ENCODE measurements at places on chromosomes 5 and 9.

GRCh38 chr5:102996011-102996575 is 123.8 kb downstream of the GIN1 start:
- no peak for DNase-seq

GRCh38 chr9:121813519-121814210 is 162.2 kb downstream of the DAB2IP start:
- no peak for DNase-seq

- no peak for DNase-seq
These were observed 325.6 kb downstream of the PRELID2 start for GRCh38 chr5:145509336-145510136.

- DNase-seq = peak; percentile 43
These were observed 61.1 kb upstream of the ARAP3 start for GRCh38 chr5:141742866-141743851.

GRCh38 chr5:74540622-74541021 is 99.9 kb downstream of the ENC1 start:
- no peak for DNase-seq

- no peak for DNase-seq
These were observed 139.7 kb downstream of the LRRC70 start for GRCh38 chr5:62718324-62718723.

DNA sequence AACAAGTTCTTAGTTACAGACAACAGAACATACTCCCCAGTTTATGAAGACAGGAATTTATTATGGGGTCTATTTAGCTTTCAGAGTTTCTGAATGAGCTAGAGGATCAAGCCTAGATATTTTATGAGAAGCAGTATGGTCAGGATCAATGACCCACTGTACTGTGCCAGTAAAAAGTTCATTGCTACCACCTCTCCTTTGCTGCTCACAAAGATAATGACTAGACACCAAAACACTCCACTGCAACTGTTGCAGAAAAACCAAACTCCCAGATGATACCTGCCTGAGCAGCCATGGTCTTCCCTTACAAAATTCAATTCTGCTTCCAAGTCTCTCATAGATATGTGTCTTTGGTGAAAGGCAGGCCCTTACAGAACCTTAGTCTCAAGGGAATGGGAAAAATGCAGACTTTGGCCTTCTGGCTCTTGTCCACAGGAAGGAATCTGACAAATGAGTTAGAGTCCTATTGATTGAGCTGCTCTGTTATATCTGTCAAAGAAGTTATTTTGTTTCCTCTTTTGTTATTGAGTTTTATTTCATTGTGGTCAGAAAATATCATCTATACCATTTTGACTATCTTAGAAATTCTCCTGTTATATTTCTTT is 74.7 kb upstream of the RASGRF2 start:
- DNase-seq = no peak

- DNase-seq = no peak
These were observed 302.1 kb downstream of the PARP8 start for GRCh38 chr5:50968356-50969149.

GRCh38 chr5:180140571-180140970 is 68.4 kb downstream of the RASGEF1C start:
- DNase-seq = no peak

DNA sequence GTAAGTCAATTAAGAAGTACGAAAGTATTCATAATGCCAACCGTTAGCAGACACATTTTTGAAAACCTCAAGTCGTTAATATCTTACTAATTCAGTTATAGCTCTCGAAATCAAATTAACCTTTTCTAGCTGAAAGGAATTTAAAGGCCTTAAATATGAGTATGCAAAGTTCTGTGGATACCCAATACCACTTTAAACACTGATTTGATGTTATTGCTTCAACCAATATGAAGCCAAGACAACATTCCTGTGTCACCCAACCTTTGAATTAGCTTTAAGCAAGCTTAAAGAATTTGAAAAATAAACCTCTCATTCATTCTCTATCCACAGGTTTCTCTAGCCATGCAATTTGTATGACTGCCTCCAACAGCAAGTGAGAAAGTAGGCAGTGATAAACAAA is 204.5 kb downstream of the MCTP1 start:
- no peak for DNase-seq

DNA sequence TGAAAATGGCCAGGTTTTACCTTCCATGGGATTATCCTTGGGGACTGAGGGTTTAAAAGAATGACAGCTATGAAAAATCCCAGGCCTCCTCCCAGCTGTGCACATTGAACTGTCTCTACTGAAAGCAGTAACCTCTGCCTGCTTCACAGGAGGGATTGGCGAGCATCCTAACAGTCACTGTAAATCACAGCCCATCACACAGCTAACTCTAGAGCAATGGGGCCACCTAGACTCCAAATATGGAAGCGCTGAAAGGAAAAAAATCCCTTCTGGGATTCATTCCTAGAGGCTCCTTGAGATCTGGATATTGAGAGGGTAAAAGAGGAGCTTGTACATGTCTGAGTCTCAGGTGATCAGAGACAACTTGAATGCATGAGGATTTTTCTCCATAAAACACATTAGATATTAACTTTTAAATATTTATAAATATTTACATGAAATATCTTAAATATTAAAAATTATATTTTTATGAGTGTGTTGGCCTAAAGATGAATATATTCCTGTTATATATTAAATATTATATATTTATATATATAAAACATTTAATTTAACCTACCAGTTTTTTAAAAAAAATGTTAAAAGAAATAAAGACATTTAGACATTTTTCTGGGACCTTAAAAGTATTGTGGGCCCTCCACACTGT is 133.8 kb upstream of the SLC24A2 start:
- peak; percentile 53 for DNase-seq

- DNase-seq = no peak
These were observed 55.9 kb upstream of the UNC5A start for GRCh38 chr5:176754376-176754973.

- no peak for DNase-seq
These were observed 90.3 kb downstream of the FBXO38 start for GRCh38 chr5:148474025-148474511.

DNA sequence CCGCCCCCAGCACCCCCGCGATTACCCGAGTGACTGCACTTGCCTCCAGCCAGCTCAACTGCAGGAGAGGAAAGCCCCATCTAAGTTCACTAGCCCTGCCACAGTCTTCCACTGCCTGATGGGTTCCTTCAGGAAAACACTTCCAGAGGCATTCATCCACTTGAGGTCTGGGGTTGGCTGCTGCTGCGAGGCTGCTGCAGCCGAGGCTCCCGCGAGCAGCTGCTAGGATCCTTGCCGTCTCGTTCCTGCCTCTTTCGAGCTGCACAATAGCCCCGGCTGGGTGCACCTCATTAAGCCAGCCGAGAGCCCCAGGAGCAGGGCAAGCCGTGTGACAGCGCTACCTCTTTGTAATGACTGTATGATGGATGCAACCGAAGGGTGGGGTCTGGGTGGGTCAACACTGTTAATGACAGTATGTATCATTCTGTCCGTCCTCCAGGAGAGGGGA is 24.2 kb upstream of the ELAVL2 start:
- DNase-seq = peak; percentile 33

DNA sequence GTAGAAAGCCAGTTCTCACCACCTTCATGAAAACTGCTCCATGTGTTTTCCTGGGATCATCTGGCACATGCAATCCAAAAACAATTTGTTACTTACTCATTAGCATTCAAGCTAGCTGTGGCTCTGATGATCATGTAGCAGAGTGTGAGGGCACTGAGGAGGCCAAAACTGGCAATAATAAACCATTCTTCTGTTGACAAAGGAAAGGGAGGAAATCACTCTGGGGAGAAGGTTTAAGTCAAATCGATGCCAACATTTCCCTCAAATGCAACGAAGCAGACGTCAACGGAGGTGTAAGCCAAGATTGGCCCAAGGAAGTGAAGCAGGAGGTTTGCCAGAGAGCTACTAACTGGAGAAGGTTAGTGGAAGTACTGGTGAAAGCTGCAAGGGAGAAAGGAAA is 55.7 kb upstream of the TBC1D9B start:
- DNase-seq = no peak

GRCh38 chr9:116099821-116100220 is 53.8 kb upstream of the PAPPA start:
- DNase-seq = no peak

Measured in femur (tissue), 1 donor.